HCT116 (cell line): ENCODE measurements at places on chromosomes 12 and 14. TPM values are rescaled to one million over a fixed set of nuclear protein-coding genes. Genes with fewer than 3 reads are reported as not detected.

- no peak for DNase-seq
- H3K36me3 ChIP-seq: no peaks in the 10 kb centered on the region
- H3K27me3 ChIP-seq: no peaks in the 10 kb centered on the region; the same call in 1 of the 2 replicates
- H3K27ac ChIP-seq: no peak overlapping the region
These were observed 46.2 kb upstream of the RIMBP2 start for GRCh38 chr12:130762319-130762675.

DNA sequence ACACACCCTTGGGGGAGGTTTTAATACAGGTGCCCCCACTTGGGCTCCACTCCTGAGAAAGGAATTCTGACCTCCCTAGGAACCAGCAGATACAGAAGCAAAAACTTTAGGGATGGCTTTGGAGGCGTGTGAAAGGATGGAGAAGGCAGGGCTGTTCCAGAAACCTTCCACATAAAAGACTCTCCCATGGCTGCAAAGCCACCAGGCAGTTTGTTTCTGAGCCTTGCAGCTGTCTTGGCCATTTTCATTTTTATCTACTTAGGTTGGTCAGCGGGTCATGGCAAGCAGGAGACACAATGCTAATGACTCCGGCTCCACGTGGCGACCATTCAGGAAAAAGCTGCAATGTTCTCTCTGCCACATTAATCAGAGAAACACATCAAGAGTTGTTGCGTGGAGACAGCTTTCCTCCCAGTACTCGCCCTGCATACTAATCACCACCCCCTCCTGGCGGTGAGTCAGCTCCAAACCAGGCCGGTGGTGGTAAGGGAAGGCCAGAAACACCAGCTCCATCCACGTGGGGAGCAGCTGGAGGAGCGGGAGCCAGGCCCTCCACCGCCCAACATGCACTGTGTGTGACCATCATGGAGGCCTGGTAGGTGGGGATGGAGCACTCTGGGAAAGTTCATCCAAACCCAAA lies 30.9 kb upstream of the IRF2BPL start:
- H3K36me3 ChIP-seq: no peaks in the 10 kb centered on the region
- H3K4me3 ChIP-seq: no peak overlapping the region
- H3K27me3 ChIP-seq: no peaks in the 10 kb centered on the region
- DNase-seq: peak; percentile 67
- peaks cover 31% of the 10 kb centered on the region for H3K4me1 ChIP-seq
- peak overlapping the region; percentile 40; the same call in 1 of the 2 replicates for H3K27ac ChIP-seq

DNA sequence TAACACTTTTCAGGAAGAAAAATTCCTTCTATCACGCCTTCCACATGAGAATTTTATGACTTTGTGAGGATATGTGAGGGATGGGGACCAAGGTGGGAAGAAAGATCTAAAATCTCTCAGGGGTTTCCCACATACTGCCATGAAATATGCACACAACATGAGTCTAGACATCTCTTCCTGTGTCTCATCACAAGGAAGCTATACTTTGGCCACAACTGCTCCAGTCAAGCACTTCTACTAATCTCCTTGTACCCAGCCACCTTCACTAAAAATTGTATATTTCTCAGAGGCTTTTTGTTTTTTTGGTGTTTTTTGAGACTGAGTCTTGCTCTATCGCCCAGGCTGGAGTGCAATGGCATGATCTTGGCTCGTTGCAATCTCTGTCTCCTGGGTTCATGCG lies 3.2 kb downstream of the OSBPL8 start:
- no peak for DNase-seq
- H3K4me1 ChIP-seq: peaks cover 21% of the 10 kb centered on the region
- no peak overlapping the region for H3K27ac ChIP-seq
- H3K36me3 ChIP-seq: peaks cover 2% of the 10 kb centered on the region
- H3K27me3 ChIP-seq: no peaks in the 10 kb centered on the region

PMCH gene
- total RNA-seq: not detected

OASL gene
- total RNA-seq: 4.1 TPM

SLC24A4 gene
- total RNA-seq: not detected

DNA sequence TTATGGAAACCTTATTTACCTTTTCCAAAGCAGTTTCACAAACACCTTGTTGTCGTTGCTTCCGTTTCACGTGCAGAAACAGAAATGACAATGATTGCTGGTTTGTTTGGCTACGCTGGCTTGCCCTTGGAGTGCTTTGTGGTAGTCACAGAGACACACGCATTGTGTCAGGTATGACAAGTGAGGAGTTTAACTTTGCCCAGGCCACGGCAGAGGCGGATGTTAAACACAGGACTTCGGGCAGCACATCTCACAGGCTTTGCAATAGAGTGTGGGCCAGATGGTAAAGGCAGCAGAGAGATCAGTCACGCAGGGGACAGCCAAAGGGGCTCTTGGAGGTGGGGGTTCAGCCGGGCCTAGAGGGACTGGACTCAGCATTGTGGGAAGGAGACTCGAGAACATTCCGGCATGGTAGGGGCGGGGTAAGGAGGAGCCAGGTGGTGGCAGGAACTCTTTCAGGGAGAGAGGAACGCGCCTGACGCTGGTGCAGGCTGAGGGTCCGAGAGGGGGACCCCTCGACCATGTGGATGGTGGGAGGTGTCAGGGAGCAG lies 59.8 kb upstream of the KCNA1 start:
- no peaks in the 10 kb centered on the region for H3K4me1 ChIP-seq
- no peaks in the 10 kb centered on the region for H3K36me3 ChIP-seq
- no peak for DNase-seq
- peaks cover 27% of the 10 kb centered on the region; the same call in 1 of the 2 replicates for H3K27me3 ChIP-seq
- no peak overlapping the region for H3K4me3 ChIP-seq
- H3K27ac ChIP-seq: no peak overlapping the region

STAC3 gene
- 2.5 TPM for total RNA-seq

GRCh38 chr12:120213758-120214157 lies 12.8 kb upstream of the RPLP0 start:
- no peaks in the 10 kb centered on the region for H3K4me1 ChIP-seq
- no peak for DNase-seq
- H3K27me3 ChIP-seq: no peaks in the 10 kb centered on the region
- peaks cover 37% of the 10 kb centered on the region; the same call in 1 of the 2 replicates for H3K36me3 ChIP-seq
- no peak overlapping the region for H3K4me3 ChIP-seq

DNA sequence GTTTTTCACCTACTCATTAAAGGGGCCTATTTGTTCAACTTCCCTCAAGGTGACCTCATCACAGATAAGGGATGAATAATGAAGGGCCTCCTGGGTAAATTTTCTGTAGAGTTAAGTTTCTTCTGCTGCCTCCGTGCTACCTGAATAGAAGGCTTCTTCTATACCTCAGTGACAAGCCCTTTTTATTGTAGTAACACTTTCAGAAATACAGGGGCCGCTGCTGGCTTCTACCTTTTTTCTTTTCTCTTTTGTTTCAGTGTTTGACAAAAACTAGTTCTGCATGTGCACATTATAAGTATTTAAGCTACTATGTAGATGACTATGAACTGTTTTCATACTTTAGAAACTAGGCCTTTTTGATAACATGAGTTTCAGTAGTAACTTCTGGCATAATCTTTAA lies 207.0 kb downstream of the NAV3 start:
- DNase-seq: no peak
- H3K27me3 ChIP-seq: no peaks in the 10 kb centered on the region
- H3K27ac ChIP-seq: no peak overlapping the region
- H3K4me3 ChIP-seq: no peak overlapping the region
- no peaks in the 10 kb centered on the region for H3K4me1 ChIP-seq

GRCh38 chr14:76920331-76921087 lies 94.3 kb downstream of the LRRC74A start:
- H3K36me3 ChIP-seq: no peaks in the 10 kb centered on the region
- peak overlapping the region; percentile 99 for H3K27ac ChIP-seq
- H3K4me1 ChIP-seq: peaks cover 67% of the 10 kb centered on the region
- no peaks in the 10 kb centered on the region for H3K27me3 ChIP-seq
- H3K4me3 ChIP-seq: no peak overlapping the region

- no peaks in the 10 kb centered on the region; the same call in 1 of the 2 replicates for H3K4me1 ChIP-seq
- DNase-seq: peak; percentile 12
- no peak overlapping the region for H3K4me3 ChIP-seq
- H3K27ac ChIP-seq: no peak overlapping the region
These were observed 135.2 kb downstream of the DACT1 start for GRCh38 chr14:58772794-58773620.

DNA sequence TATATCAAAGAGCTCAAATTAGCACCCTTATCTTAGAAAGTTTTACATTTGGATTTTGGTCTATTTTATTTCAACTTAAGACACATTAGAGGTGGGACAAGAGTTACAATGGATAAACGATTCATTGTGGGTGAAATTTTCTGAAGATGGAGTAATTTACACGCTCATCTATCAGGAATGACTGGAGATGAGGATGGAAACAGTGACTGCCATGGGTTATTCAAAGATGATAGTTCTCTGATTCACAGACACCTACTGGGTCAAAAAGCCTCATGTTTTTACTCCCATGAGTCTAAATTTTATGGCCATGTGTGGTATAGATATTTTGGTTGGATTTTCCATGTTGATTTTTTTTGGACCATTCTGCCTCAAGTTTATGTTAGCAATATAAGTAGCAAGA lies 22.1 kb downstream of the SAMD4A start:
- H3K4me1 ChIP-seq: peaks cover 25% of the 10 kb centered on the region
- no peak overlapping the region for H3K27ac ChIP-seq
- H3K36me3 ChIP-seq: no peaks in the 10 kb centered on the region
- DNase-seq: no peak
- H3K4me3 ChIP-seq: no peak overlapping the region

GRCh38 chr14:90062127-90062794 lies 467 bp downstream of the KCNK13 start:
- peaks cover 16% of the 10 kb centered on the region; the same call in 1 of the 2 replicates for H3K4me1 ChIP-seq
- no peaks in the 10 kb centered on the region for H3K36me3 ChIP-seq
- no peak overlapping the region for H3K4me3 ChIP-seq
- no peak for DNase-seq

DNA sequence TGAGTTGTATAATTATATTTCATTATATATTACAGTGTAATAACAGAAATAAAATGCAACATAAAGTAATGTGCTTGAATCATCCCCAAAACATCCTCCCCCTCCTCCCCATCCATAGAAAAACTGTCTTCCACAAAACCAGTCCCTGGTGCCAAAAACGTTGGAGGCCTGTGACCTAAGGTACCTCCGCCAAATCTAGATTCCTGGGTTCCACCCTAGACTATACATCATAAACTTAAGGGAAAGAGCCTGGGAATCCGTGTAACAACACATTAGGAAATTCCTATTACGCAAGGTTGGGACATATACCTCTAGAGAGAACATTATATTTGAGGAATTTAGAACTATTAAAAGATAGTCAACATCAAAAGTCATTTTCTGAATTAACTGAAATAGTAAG lies 38.0 kb downstream of the SPPL3 start:
- no peak overlapping the region for H3K27ac ChIP-seq
- H3K27me3 ChIP-seq: no peaks in the 10 kb centered on the region
- no peaks in the 10 kb centered on the region for H3K36me3 ChIP-seq
- H3K4me3 ChIP-seq: no peak overlapping the region
- no peaks in the 10 kb centered on the region for H3K4me1 ChIP-seq

- no peak for DNase-seq
- no peaks in the 10 kb centered on the region for H3K36me3 ChIP-seq
- no peaks in the 10 kb centered on the region for H3K27me3 ChIP-seq
- H3K4me1 ChIP-seq: no peaks in the 10 kb centered on the region
- no peak overlapping the region for H3K4me3 ChIP-seq
These were observed 4.1 kb downstream of the TRHDE start for GRCh38 chr12:72276181-72276805.

- no peaks in the 10 kb centered on the region for H3K27me3 ChIP-seq
- no peak overlapping the region for H3K4me3 ChIP-seq
- H3K4me1 ChIP-seq: peaks cover 14% of the 10 kb centered on the region
- H3K27ac ChIP-seq: no peak overlapping the region
- H3K36me3 ChIP-seq: no peaks in the 10 kb centered on the region
These were observed 58.0 kb upstream of the LRFN5 start for GRCh38 chr14:41548666-41549065.

ZFHX2 gene
- total RNA-seq: 3.6 TPM

DNA sequence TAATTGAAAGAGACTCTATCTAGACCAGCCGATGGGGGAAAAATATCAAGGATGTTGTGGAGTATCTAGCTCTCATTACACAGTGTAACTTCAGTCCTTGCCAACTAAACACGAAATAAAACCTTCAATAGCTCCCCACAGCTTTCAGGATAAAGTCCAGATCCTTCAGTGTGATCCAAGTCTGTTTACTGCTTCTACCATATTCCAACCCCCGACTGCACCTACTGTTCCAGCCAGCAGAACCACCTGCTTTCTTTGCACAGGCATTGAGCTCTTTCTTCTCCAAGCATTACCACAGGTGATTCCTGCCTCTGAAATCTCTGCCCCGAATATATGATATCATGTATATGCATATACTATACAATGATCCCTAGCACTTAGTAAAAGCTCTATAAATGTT lies 2.2 kb upstream of the LRRC23 start:
- no peak for DNase-seq
- H3K4me3 ChIP-seq: no peak overlapping the region
- no peaks in the 10 kb centered on the region for H3K27me3 ChIP-seq
- no peak overlapping the region for H3K27ac ChIP-seq
- H3K36me3 ChIP-seq: no peaks in the 10 kb centered on the region

GRCh38 chr12:127024791-127025190 lies 1242.2 kb upstream of the TMEM132C start:
- no peak overlapping the region for H3K27ac ChIP-seq
- no peaks in the 10 kb centered on the region for H3K36me3 ChIP-seq
- DNase-seq: no peak
- no peaks in the 10 kb centered on the region for H3K4me1 ChIP-seq

SMIM41 gene
- total RNA-seq: not detected

CIROP gene
- total RNA-seq: not detected

TNFAIP2 gene
- total RNA-seq: 74.8 TPM

DNA sequence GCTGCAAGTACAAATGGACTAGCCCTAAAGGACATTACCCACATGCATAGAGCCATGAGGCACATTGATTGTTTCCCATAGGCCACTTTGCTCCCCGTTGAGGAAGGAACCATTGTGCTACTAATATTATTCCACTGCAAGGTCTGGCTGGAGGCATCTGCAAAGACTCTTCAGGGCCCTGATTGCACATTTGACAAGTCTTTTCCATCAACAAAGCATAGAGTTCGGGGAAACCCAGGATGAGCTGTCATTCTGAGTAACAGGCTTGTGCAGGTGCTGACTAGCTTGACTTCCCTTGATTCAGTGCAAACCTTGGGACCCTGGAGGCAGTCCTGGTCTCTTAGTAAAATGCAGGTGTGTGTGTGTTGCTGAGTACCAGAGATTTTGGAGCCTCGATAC lies 73.8 kb downstream of the SUSD6 start:
- H3K4me1 ChIP-seq: no peaks in the 10 kb centered on the region
- no peak overlapping the region for H3K4me3 ChIP-seq
- H3K27me3 ChIP-seq: no peaks in the 10 kb centered on the region
- no peak overlapping the region for H3K27ac ChIP-seq
- DNase-seq: no peak
- no peaks in the 10 kb centered on the region for H3K36me3 ChIP-seq

DNA sequence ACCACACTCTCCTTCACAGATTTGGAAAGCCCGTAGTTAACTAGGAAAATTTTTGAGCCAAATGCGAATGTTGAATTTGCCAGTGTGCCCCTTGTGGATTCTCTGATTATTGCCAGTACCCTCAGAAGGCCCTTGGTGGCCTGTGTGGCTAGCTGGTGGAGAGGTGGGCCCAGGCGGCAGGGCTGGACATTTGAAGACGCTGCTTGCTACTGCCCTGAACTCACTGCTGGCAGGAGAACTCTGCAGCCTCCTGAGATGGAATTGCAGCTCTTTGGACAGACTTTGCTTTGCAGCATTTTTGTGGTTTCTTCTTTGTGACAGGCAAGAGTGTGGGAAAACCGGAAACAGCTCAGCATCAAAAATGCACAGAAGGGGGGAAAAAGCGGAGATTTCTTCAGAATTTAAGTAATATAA lies 97.6 kb downstream of the TGFB3 start:
- no peaks in the 10 kb centered on the region for H3K4me1 ChIP-seq
- no peak overlapping the region for H3K4me3 ChIP-seq
- H3K27me3 ChIP-seq: no peaks in the 10 kb centered on the region
- no peak overlapping the region for H3K27ac ChIP-seq

- DNase-seq: no peak
- no peak overlapping the region for H3K27ac ChIP-seq
- H3K36me3 ChIP-seq: no peaks in the 10 kb centered on the region
- 0 out of 2 replicates have a peak, but pooled peaks cover 5% of the 10 kb centered on the region for H3K27me3 ChIP-seq
These were observed 1.5 kb downstream of the AQP6 start for GRCh38 chr12:49974231-49974675.
